Daoy (cell line): ENCODE measurements at places on chromosomes 7 and 10.

GRCh38 chr10:79103585-79103984, 34.8 kb downstream of the ZMIZ1 start:
- no peak for DNase-seq

GRCh38 chr7:6022707-6023106, 8.5 kb upstream of the ANKRD61 start:
- DNase-seq = no peak

GRCh38 chr10:119595676-119596515, 868 bp downstream of the TIAL1 start:
- peak; percentile 23 for DNase-seq

DNA sequence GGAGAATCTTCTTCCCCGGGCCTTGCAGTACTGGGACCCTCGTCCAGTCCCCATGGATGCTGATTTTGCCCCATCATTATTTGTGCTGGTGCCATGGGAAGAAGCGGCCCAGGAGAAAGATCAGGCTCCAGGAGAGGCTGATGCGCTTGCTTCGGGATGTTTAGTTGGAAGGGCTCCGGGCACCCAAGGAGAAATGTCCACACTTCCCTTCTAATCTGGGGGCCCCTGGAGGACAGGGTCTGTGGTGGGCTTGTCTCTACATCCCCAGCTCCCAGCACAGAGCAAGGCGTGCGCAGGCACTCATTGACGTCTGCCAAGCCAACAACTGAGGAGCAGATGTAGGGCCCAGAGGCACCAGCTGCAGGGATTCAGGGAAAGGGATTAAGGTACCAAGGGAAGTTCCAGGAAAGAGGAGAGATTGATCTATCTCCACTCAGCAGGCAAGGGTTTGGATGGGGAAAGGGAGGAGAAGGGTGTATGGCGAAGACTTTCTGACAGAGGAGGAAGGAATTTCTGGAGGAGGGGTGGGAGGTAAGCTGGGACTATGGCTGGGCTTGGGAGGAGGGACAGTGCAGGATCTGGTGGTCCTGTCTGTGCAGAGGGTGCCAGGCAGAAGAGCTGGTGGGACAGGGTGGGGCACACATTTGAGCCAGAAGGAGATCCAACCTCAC, 38.7 kb upstream of the LEP start:
- no peak for DNase-seq

DNA sequence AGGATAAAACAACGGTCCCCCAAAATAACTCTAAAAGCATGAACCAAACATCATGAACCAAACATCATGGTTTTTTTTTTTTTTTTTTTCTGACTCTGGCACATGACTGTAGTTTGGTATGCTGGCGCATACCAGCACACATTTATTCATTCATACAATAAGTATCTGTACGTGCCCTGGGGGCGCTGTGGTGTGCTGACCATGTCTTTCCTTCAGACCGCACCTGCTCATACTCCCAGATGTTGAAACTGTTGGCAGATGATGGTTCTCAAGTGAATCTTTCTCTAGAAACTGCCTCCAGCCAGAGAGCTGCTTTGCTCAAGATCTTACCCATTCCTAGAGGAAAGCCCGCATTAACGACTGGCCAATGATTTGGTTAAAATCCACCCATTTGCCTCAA, 114.7 kb upstream of the ANKRD30A start:
- DNase-seq = no peak

GRCh38 chr7:127930341-127931328, 100.6 kb downstream of the LRRC4 start:
- no peak for DNase-seq

GRCh38 chr7:5580714-5581395, 157.2 kb upstream of the TNRC18 start:
- DNase-seq = peak; percentile 48

DNA sequence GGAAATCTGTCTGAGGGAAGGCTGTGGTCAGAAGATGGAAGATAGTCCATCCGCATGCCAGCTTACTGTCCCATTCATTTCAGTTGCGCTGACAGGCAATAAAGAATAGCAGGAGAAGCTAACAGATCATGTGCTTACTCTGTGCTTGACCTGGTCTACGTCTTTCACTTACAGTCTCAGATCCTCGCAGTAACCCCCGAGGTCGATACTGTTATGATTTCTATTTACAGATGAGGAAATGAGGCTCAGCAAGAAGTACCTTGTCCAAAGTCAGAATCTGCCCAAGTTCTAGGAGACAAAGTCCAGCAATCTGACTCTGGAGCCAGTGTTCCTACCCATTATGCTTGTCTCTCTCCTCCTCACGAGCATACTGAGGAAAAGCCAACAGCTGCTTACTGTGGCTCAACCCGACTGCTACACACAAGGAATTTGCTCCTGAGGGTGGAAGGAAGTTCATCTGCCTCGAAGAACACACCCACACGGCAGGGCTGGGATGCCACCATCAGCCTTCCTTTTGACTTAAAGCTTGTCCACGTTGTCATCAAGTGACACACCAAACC, 74.2 kb downstream of the MINPP1 start:
- DNase-seq = no peak

DNA sequence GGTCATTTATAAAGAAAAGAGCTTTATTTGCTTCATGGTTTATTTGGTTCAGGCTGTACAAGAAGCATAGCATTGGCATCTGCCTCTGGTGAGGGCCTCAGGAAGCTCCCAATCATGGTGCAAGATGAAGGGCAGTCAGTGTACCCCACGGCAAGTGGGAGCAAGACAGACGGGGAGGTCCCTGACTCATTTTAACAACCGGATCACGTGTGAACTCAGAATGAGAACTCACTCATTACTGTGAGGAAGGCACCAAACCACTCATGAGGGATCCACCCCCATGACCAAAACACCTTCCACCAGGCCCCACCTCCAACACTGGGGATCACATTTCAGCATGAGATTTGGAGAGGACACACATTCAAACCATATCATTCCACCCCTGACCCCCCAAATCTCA, 15.7 kb upstream of the CRYGN start:
- peak; percentile 36 for DNase-seq
